Stimulated activated CD4-positive, alpha-beta T cell treated with anti-CD3 and anti-CD28 coated beads, Interleukin-15, amount 100 ng/mL, for 48 hours (primary cell): ENCODE measurements at places on chromosomes 6 and 20.

GRCh38 chr6:161744211-161745067, 470.6 kb upstream of the AGPAT4 start:
- no peak for DNase-seq

DNA sequence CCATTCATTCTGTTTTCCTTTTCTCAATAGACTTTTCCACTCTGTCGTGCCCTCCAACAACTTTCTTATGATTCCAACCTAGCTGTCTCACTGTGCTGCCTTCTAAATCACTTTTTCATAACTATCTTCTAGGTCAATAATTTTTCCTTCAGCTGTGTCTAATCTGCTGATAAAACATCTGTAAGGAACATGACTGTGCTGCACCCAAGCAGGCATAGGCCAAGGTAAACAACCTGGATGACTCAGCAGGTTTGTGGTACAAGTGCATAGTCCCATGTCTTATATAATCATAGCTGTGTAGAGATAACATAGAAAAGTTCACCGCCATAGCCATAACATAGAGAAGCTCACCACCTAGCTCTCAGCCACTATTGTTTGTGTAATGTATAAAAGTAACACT, 332.3 kb downstream of the PLCB1 start:
- DNase-seq = no peak

DNA sequence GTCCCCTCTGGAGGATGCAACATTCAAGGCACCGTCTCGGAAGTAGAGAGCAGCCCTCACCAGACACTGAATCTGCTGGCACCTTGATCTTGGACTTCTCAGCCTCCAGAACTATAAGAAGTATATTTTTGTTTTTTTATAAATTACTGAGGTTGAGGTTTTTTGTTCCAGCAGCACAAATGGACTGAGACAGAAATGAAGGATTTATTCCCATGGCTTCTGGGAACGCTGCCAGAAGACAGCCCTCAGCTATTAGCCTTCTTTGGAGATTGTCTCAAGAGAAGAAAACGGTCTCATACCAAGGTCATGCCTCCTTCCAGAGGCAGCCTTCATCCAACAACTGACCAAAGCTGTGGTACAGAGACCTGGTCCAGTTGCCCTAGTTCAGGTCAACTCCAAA, 85.4 kb downstream of the CHMP4B start:
- DNase-seq = no peak

- no peak for DNase-seq
Observed at GRCh38 chr6:74161380-74161779, 465.4 kb downstream of the CD109 start.

DNA sequence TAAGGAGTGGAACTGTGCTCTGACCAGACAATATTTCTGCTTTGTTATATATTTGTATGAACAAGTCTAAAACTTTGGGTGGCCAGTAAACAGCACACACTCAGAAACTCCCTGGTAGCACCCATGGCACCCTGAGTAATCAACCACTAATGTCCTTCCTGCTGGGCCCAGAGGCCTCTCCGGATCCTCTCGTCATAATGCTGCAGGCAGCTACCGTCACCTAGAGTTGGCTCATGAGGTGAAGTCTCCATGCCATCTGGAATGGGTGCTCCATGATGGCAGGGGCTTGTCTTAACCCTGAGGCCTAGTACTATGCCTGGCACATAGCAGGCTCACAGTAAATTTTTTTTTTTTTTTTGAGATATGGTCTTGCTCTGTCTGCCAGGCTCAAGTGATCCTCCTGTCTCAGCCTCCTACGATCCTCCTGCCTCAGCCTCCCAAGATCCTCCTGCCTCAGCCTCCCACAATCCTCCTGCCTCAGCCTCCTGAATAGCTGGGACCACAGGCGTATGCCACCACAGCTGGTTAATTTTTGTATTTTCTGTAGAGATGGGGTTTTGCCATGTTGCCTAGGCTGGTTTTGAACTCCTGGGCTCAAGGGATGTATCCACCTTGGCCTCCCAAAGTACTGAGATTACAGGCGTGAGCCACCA, 3.0 kb upstream of the SDCBP2 start:
- DNase-seq = no peak

- no peak for DNase-seq
Observed at GRCh38 chr6:128712898-128713297, 170.0 kb upstream of the LAMA2 start.

GRCh38 chr6:149089510-149089909, 228.0 kb upstream of the TAB2 start:
- no peak for DNase-seq

GRCh38 chr6:33854572-33855030, 50.8 kb upstream of the MLN start:
- DNase-seq = no peak

DNA sequence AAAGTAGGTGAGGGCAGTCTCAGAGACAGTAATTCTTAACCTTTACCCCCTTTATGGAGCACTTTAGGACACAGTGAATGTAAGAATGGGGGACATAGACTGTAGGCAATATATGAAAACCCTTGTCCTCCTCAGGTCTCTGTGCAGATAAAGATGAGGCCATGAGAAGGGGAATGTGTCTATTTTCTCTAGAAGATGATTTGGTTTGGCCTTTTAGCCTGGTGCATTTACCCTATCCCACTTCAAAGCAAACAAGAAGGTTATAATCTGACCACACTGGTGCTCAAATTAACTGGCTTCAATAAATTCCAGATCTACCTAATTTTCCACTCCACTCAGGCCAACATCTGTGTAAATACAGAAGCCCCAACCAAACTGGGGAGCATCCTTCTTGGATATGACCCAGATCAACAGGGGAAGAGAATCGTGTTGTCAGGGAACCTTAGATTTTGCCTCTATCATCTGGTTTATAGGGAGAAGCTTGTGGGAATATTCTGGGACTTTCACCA, 42.4 kb downstream of the RIPOR2 start:
- no peak for DNase-seq

DNA sequence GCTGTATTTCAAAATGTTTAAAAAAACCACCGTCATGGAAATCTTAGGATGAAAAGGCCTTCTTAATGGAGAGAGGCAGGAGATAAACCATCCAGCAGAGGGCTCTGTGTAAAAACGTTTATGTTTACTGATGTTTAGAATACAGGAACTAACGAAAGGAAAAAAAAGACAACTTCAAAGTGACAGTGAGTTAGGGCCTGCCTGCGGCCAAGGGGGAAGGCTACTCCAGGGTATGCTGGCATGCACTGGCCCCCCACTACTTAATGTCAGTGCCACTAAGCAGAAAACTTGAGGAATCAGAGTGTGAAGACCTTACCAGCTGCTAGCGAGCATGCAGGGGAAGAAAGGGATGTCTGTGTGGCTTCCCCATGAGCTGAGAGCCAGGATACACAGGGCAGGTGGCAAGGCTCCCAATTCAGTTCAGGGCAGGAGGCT, 47.7 kb downstream of the AKAP7 start:
- no peak for DNase-seq

- DNase-seq = no peak
Observed at GRCh38 chr20:44590980-44591778, 8.8 kb downstream of the PKIG start.

DNA sequence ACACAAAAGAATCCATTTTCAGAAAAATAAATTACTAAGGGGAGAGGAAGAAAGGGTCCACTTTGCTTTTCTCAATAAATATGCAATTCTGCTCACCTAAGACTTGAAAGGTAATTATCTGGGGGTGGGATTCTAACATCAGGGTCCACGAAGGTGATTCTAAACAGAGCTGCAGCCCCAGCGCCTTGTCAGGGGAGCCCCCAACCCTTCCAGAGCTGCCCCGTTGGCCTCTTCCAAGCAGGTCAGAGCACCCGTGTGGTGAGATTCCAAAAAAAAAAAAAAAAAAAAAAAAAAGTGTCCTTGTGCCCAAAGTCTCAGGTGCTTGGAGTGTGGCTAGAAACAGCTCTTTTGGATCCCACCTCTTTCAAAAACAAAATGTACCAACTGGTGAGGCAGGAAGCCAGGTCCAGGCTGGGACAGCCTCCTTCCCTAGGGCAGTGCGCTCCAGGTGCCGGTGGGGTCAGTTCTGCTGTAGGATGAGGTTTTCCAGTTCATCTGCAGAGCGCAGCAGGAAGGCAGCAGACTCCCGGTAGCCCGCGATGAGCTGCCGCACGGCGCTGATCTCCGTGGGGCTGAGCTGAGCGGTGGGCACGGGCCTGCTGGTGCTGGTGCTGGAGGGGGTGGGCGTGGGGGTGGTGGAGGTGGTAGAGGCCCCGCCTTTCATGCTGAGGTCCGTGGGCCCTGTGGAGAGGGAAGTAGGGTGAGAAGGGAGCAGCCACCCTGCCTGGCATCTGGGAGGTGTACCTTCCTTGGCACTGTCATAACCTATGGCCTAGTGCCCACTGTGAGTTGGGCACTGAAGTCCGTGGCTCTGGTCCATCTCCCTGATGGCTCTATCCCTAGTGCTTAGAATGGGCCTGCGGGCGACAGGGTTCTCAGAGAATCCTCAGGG, 89.3 kb downstream of the ASXL1 start:
- DNase-seq = no peak

DNA sequence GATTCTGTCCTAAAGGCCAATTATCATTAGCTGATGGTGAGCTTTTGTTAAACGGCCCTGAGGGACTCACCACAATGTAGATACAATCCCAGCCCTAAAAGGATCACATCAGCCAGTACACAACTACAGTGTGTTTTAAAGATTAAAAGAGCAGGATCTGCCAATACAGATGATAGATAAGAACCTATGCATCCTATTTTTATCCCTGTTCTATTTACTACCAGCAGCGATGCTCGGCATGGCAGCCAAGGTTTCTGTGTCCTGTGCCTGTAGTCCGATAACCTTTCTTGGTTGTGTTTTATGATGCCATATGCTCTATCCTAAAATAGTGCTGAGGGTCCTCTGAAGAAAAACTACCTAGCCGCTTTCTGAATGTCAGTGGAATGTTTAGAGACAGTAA, 289.4 kb downstream of the PHACTR1 start:
- no peak for DNase-seq

- no peak for DNase-seq
Observed at GRCh38 chr6:42933205-42933604, 3.9 kb downstream of the CNPY3 start.

- DNase-seq = no peak
Observed at GRCh38 chr20:45976086-45976485, 4.1 kb upstream of the ZNF335 start.

GRCh38 chr6:111150577-111150976, 63.3 kb downstream of the SLC16A10 start:
- DNase-seq = no peak

GRCh38 chr20:63054103-63054474, 47.3 kb upstream of the BHLHE23 start:
- no peak for DNase-seq

GRCh38 chr6:128443553-128443952, 76.8 kb downstream of the PTPRK start:
- no peak for DNase-seq

- DNase-seq = no peak
Observed at GRCh38 chr20:34388000-34388399, 24.9 kb downstream of the ITCH start.

DNA sequence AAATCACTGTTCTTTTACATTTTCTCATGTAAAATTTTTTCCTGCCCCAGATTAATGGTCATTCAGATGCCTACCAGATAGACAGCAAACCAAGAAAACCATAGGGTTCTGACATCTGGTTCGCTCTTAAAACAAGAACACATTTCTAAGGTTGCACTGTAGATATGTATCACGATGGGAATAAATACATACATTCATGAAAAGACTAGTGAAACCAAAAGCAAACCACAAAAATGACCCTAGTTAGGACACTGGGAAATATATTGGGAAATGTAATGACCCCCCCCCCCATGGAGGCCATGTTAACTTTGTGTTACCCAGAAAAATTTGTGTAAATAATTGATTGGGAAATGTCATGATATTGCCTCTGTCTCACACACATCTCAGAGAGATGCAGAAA, 37.5 kb downstream of the MTFR2 start:
- no peak for DNase-seq

- no peak for DNase-seq
Observed at GRCh38 chr20:63238031-63238430, 2.3 kb downstream of the BIRC7 start.

GRCh38 chr20:37114012-37114411, 18.2 kb upstream of the RBL1 start:
- no peak for DNase-seq

- no peak for DNase-seq
Observed at GRCh38 chr20:37205794-37206193, 26.4 kb upstream of the MROH8 start.

GRCh38 chr6:46273911-46274310, 103.1 kb upstream of the ENPP5 start:
- no peak for DNase-seq

- no peak for DNase-seq
Observed at GRCh38 chr6:12182676-12183075, 107.5 kb upstream of the EDN1 start.

GRCh38 chr6:162621246-162621645, 106.3 kb downstream of the PRKN start:
- DNase-seq = no peak

DNA sequence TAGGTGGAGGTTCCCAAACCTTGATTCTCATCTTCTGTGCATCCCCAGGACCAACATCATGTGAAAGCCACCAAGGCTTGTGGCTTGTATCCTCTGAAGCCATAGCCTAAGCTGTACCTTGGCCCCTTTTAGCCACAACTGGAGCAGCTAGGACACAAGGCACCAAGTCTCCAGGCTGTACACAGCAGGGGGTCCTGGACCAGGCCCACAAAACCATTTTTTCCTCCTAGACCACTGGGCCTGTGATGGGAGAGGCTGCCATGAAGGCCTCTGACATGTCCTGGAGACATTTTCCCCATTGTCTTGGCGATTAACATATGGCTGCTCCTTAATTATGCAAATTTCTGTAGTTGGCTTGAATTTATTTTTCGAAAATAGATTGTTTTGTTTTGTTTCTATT, 114.8 kb upstream of the LAMA2 start:
- no peak for DNase-seq

- no peak for DNase-seq
Observed at GRCh38 chr6:2782825-2783187, 17.6 kb downstream of the WRNIP1 start.

DNA sequence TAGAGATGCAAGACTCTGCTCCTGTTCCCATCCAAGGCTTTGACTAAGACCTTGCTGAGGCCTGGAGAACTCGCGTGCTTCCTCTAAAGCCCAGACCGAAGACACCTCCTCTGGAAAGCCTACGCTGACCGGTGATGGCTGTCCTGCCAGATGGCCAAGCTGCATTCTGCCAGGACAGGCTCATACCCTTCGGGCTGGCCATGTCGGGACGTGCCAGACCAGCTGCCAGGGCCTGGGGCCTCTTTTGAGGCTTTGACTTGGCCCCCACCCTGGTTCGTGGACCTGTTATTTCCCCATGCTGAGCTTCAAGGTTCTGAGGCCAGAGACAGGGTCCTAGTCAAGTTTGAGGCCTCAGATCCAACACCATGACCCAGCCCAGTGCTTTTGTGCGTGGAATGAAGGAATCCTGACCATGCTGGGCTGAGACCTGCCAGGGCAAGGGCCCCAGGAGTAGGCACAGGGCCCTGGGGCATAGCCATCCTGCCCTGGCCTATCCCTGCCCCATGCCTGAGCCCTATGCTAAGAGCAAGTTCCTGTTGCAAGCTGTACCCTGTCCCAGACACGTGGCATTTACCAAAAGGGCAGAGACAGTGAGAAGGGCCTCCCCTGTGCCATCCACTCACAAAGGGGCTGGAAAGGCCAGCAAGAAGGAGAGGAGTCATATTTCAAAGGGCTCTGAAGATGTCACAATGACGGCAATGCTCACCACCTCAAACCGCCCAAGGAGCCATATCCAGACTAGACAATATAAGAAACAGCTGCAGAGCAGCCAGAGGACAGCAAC, 42.8 kb downstream of the MRPL14 start:
- DNase-seq = no peak

GRCh38 chr6:8530785-8531435, 95.6 kb upstream of the SLC35B3 start:
- no peak for DNase-seq
